ENCODE measurements at places on chromosomes 13 and 19.
A peak's percentile ranks its signal among the peaks of the same experiment; 100 is the strongest.

- no peak for DNase-seq
These were observed 27.6 kb downstream of the SLC6A16 start for GRCh38 chr19:49297403-49297802.

GRCh38 chr19:17351815-17352435, 14.6 kb downstream of the GTPBP3 start:
- no peak for DNase-seq

DNA sequence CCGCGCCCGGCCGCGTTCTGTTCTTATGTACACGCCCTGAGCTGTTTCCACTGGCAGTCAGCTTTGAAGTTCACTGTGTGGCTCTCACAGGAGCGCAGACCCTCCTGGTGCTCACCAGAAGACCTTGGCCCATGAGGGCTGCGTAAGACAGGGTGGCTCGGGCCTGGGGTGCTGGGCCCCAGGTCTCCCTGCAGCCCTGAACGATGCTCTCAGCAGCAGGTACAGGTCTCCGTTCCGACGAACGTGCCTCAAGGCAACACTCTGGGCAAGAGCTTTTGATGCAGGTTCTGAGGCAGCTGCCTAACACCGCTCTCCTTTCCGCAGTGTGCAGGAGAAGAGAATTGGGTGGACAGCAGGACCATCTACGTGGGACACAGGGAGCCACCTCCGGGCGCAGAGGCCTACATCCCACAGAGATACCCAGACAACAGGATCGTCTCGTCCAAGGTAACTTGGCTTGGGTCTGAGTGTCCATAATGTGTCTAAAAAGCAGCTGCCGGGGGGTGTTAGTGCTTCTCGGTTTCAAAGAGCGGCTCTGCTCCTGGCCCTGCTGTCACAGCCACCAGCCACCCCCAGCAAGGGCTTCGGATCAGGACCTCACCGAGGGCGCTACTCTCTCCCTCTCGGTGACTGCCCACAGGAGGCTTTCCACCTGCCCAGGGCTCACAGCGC, 95.1 kb downstream of the ATP11A start:
- no peak for DNase-seq

GRCh38 chr19:3509566-3509989, 3.5 kb downstream of the FZR1 start:
- no peak for DNase-seq

- DNase-seq, result no peak
These were observed 62.8 kb upstream of the DIAPH3 start for GRCh38 chr13:60226507-60226906.

DNA sequence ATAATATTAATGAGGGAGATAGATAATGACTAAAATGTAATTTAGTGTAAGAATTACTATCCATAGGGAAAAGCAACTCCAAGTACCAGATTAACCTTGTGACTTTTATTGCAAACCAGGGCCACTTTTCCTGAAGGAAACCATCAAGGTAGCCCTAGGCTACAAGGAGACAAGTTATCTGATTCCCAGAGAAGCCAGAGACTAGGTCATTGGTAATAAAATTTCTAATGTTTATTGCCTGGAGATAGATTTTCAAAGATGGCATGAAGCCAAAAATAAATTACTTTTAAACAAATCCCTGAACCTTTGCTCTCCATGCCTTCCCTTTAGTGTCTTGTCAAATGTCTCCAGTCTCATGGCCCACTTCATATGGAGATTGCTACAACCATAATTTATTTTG, 610.1 kb upstream of the SLC10A2 start:
- DNase-seq, result no peak

GRCh38 chr19:14028901-14029300, 953 bp downstream of the RLN3 start:
- DNase-seq, result no peak

DNA sequence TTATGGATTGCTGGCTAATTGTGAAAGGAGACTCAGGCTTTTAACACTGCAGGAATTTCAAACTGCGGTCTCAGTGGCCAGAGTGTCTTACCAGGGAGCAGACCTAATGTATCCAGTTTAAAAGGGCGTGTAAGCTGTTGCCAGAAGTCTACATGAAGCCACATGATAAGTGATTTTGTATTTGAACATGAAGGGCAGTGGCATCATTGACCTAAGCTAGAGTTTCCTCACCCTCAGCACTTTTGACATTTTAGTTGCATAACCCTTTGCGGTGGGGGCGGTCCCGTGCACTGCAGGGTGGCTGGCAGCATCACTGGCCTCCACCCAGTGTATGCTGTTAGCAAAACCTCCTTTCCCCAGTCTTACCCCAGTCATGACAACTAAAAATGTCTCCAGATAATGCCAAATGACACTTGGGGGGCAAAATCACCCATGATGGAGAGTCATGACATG, 23.7 kb upstream of the GPR18 start:
- no peak for DNase-seq

DNA sequence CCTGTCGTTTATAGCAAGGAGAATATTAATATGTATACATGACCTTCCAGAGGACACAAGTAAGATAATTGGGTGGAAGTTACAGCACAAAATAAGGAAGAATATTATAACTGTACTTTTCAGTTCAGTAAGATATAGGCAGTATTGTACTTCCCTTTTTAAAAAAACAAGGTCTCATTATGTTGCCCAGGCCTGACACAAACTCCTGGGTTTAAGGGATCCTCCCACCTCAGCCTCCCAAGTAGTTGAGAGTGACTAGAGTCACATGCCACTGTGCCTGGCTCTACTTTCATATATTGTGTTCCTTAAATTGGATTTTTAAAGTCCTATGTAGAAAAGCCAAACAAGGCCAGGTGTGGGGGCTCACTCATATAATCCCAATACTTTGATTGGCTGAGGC, 19.5 kb upstream of the MAB21L1 start:
- DNase-seq, result no peak

DNA sequence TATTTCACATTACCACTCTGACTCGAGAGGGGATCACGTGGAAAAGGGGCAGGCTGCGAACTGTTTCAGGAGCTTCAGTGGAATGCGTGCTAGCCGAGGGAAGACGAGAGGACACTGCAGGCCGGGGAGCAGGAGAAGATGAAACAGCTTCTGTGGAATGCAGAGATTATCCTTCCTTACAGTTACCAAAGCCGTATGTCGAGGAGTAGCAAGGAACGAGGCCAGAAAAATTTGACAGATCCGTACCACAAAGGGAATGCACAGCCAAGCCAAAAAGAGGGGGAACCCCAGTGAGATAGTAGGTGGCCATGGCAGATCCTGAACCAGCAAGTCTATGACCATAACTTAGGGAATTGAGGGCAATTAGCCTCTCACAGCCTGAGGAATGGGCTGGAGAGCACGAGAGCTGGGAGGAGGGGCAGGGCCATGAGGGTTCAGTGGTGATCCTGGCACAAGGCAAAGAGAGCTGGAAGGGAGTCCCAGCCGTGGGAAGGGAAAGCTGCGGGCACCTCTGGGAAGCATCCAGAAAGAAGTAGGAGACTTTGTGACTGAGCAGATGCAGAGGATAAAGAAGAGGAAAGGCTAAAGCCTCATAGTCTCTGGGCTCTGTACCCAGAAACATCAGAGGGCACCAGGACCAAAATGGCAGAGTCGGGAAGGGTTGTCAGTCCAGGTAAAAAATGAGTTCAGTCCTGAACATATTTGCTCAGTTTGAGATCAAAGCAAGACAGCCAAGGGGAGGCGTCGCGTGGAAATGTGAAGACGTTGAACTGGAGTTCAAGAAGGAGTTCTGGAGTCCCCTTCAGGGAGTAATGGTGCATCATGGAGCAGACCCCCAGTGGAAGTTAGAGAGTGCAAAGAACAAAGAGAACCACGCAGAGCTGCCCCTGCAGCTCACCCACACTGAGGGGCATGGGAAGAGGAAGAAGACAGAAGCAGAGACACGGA, 5.1 kb downstream of the COL4A1 start:
- DNase-seq, result no peak

- DNase-seq, result no peak
These were observed 211.1 kb downstream of the ZIC5 start for GRCh38 chr13:99760456-99760855.

GRCh38 chr13:43008596-43008995, 14.8 kb upstream of the DNAJC15 start:
- DNase-seq, result no peak

GRCh38 chr19:35018379-35018778, 11.9 kb upstream of the SCN1B start:
- no peak for DNase-seq

DNA sequence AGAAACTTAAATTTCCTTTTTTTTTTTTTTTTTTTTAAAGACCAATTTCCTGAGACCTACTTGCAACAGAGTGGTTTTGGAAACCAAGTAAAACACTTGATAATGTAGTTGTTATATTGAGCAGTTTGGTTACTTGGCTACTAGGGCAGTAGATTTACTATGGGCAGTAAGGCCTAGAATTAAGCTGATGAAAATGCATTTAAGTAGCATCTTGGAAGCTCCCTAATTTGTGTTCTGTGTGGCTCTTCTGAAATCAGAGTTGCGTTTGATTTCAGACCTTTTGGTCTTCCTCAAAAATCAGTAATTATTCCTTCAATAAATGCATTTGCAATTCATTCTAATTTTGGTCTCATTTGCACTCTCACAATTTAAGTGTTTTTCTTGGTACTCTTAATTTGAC, 810 bp downstream of the GPR180 start:
- no peak for DNase-seq

- no peak for DNase-seq
These were observed 686.5 kb upstream of the PCDH9 start for GRCh38 chr13:67916650-67917049.

- peak; percentile 14 for DNase-seq
These were observed 112.3 kb upstream of the KLF12 start for GRCh38 chr13:74246487-74246886.

DNA sequence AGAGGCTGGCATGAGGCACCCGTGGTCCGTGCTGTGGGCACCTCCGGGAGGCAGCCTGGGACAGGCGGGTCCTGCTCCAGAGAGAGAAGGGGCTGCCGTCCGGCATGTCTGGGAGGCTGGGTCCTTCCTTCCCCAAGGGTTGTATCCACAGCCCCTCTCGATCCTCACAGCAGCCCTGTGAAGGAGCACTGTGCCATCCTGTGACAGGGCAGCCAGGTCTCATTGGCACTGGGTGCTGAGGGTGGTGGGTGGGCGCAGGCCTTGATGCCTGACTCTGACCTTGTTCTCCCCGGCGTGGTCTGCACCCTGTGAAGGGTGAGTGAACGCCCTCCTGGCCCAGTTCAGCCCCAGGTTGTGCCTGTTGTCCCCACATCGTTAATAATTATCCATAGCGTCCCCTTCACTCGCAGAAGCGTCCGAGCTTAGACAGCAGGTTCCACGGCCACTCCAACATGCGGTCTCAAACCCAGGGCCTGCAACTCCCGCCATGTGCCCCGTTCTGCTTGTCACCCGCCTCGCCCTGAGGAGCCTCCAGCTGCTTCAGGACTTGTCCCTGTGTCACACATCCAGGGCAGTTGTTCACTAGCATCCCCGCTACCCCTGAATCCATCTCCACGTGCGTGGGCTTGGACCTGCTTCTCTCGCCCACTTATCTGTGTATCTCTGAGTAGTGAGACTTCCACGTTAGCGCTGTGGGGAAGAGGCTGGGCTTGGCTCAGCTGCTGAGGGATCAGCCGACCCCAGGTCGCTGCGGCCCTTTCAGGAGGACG, 10.6 kb downstream of the ATP11A start:
- DNase-seq, result no peak

- no peak for DNase-seq
These were observed 10.9 kb downstream of the APOC1 start for GRCh38 chr19:44925114-44925891.
